ENCODE measurements at places on chromosomes 12 and 14.

GRCh38 chr12:124595444-124595843, 28.0 kb upstream of the NCOR2 start:
- DNase-seq: no peak

GRCh38 chr12:71142016-71142415, 15.8 kb downstream of the TSPAN8 start:
- no peak for DNase-seq

- DNase-seq: peak; percentile 68
Observed at GRCh38 chr12:117362391-117362790, 965 bp upstream of the NOS1 start.

- no peak for DNase-seq
Observed at GRCh38 chr14:98840091-98840490, 431.9 kb downstream of the BCL11B start.

GRCh38 chr12:110778833-110779577, 36.3 kb upstream of the PPP1CC start:
- DNase-seq: no peak

DNA sequence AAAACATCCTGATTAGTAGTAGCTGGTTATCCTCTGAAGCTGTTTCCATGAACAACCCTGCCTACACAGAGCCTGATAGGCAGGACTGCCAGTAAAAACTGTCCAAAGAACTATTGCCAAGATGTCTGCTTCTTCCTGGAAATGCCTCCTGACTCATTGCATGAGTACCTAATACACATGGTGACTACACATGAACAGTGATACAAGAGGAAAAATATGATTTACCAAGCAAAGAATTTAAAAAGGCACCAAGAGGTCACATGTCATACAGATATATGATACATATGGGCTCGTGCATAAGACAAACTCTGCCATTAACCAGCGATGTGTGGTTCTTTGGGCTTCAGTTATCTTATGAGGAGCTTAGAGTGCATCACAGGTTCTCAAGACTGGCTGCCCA, 552.3 kb downstream of the SLC16A7 start:
- no peak for DNase-seq

DNA sequence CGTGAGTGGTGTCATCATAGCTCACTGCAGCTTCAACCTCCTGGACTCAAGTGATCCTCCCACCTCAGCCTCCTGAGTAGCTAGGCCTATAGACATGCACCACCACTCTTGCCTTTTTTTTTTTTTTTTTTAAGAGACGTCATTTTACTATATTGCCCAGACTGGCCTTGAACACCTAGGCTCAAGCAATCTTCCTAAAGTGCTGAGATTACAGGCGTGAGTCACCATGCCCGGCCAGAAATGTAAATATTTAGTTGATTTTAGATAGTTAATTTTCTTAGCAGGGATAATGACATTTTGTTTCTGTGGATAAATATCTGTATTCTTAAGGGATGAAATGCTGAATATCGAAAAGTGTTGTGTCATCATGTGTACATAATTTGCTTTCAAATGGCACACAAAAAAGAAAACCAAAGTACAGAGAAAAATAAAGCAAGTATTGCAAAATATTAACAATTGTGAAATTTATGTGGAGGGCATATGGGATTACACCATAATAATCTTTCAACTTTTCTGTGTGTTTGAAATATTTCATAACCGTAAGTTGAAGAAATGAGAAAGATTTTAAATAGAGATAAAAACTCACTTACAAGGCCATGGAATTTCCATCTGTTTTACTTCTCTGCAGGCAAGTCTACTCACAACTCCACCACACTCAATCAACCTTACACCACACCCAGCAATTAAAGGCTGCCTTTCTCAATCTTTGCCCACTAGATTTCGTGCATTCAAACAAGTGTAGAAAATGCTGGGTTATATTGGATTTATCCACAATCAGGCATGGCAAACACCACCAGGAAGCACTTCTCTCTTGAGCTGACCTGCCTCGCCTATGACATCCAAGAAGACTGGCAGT, 93.7 kb downstream of the SPTSSA start:
- no peak for DNase-seq

DNA sequence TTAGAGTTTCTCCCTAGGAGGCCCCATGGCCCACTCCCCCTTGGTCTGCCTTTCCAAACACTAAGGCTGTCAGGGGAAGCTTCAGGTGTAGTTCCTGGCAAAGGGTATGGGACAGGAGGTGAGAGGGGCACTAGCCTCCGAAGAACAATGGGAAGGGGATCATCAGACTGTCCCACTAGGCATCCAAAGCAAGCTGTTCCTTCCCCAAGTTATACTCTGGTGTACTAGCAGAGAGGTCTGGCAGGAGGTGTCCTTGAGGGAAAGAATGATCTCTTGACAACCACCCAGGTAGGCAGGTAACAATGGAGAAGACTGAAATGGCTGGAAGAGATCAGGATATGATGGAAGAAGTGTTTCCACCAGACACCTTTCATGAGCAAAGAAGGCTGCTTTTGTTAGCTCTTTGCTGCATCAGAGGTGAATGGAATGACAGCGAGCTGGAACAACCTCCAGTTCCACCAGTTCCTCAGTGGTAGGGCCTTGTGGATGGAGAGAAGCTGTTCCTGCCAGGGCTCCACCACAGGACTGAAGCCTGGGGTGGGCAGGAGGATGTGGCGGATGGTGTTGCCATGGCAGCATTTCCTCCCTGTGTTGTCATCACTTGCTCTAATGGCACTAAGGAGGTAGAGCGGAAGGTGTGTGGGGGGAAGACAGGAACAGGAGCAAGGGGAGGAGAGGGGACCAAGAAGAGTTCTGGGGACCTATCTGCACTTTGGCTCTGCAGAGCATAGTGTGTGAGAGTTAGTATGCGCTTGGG, 2.3 kb upstream of the AGAP2 start:
- DNase-seq: peak; percentile 45

GRCh38 chr14:99078426-99078825, 193.6 kb downstream of the BCL11B start:
- DNase-seq: no peak

GRCh38 chr12:56987551-56988053, 18.7 kb downstream of the ZBTB39 start:
- DNase-seq: peak; percentile 89

- DNase-seq: no peak
Observed at GRCh38 chr12:73372856-73373255, 1100.7 kb downstream of the TRHDE start.

- DNase-seq: no peak
Observed at GRCh38 chr12:10175846-10176636, 2.8 kb upstream of the TMEM52B start.

GRCh38 chr12:128339126-128339520, 72.2 kb downstream of the TMEM132C start:
- no peak for DNase-seq

GRCh38 chr12:90958347-90958746, 3.4 kb upstream of the CCER1 start:
- DNase-seq: no peak

- no peak for DNase-seq
Observed at GRCh38 chr12:104649921-104650320, 193.2 kb downstream of the CHST11 start.

GRCh38 chr14:22002860-22003284, 329.3 kb upstream of the OR4E1 start:
- DNase-seq: peak; percentile 23

DNA sequence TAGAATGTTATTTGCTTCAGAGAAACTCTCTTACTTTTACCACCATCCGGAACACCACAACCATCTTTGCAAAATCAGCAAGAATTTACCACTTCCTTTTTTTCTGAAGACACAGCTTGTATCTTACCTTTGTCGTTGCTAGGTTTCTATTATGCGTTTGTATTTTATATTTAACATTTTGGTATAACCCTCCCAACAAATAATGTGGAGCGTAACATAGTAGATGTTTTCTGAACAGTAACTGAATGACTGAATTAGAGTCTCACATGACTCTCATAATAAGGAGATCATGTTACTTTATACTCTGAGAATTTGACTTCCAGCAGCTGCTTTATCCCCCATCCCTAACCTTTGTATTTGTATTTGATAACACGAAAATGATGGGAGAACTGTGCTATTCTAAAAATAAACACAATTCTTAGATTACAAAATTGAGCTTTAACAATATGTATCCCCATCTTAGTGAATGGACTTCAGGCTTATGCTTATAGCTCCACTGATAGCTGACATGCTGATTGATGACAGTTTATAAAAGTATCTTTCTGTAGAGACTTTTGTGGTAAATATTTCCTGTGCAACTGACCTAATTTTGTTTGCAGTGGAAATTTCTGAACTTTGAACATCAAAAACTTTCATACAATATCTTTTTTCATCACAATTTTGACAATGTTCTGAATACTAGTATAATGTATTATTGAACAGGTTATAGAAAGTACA, 7.9 kb upstream of the KLRB1 start:
- no peak for DNase-seq

DNA sequence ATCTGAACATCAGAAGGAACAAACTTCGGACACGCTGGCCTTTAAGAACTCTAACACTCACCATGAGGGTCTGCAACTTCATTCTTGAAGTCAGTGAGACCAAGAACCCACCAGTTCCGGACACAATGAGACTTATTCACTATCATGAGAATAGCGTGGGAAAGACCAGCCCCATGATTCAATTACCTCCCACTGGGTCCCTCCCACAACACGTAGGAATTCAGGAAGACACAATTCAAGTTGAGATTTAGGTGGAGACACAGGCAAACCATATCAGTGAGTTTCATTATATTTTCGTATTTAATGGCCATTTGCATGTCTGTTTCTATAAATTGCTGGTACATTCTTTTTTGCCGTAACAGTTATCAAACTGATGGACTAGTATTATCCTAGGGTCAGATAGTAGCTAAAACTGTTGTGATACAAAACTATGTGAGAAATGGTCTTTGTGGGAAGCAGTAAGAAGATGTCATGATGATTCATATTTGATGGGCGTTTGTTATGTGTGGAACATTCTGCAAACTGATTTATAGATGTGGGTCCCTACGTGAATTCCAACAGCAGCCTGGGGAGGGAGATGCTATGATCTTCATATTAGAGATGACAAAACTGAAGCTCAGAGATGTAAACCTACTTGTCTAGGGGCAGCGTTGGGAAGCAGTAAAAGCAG, 282.4 kb upstream of the TMEM132C start:
- no peak for DNase-seq

DNA sequence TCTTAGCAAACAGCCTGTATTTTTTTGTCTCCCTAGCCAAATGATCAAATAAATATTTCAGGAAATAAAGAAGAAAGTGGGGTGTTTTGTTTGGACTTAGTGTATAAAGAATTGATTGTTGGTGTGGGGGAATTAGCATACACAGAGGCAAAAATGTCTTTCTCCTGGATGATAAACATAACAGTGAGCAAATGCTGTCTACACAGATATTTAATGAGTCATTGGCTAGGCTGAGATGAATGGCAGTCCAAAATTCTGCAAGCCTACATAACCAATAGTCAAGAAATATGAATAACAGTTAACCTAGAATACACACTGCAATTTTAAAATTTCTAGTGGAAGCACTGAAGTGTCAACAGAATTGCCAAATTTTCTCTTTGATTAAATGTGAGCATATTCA, 35.8 kb downstream of the MYF5 start:
- DNase-seq: no peak

DNA sequence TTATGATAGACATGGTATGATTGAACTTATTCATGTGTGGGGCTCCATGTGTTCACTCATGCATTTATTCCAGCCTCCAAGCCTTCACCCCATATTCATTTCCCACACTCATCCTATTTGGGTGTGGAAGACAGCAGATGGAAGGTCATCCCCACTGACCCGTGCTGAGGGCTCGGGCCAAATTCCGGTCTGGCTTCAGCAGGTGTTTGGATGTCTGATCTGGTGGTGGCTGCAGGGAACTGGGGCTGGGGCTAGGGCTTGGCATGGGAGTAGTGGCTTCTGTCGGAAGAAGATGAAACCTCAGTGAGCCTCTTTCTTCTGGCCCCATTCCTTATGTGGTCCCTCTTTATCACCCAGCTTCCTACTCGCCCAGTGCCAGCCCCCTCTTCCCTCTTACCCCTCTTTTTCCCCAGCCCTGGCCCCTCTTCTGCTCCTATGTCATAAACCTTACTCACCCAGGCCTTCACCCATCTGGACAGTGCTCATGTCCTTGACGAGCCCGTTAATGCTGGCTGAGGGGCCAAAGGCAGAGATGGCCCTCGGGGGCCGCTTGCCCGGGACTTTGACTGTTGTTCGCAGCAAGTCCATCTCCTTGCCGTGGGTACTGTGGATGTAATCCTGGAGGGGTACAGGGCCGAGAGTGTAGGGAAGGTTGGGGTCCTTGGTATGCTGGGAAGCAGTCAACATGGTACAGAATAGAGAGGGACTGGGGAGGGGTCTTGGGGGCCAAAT, 8.0 kb downstream of the AGAP2 start:
- no peak for DNase-seq

DNA sequence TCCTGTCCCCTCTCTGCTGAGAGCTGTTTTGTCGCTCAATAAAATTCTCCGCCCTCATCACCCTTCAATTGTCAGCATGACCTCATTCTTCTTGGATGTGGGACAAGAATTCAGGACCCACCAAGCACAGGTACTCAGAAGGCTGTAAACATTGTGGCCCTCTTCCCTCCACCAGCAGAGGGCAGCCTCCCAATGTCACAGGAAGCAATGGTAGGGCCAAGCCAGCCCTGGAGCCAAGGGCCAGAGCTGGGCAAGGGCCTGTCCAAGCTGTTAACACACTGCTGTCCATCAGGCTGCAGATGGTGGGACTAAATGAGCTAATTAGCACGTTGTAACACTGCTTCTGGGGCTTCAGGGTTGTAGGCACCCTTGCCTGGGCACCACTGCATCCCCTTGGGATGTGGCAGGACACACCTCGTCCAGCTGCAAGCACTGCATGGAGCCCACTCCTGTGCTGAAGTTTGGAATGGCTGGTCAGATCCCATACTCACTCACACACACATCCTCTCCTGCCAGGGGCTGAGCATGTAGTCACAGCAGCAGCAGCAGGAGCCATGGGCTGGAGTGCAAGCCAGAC, 62.7 kb upstream of the HECTD1 start:
- no peak for DNase-seq

DNA sequence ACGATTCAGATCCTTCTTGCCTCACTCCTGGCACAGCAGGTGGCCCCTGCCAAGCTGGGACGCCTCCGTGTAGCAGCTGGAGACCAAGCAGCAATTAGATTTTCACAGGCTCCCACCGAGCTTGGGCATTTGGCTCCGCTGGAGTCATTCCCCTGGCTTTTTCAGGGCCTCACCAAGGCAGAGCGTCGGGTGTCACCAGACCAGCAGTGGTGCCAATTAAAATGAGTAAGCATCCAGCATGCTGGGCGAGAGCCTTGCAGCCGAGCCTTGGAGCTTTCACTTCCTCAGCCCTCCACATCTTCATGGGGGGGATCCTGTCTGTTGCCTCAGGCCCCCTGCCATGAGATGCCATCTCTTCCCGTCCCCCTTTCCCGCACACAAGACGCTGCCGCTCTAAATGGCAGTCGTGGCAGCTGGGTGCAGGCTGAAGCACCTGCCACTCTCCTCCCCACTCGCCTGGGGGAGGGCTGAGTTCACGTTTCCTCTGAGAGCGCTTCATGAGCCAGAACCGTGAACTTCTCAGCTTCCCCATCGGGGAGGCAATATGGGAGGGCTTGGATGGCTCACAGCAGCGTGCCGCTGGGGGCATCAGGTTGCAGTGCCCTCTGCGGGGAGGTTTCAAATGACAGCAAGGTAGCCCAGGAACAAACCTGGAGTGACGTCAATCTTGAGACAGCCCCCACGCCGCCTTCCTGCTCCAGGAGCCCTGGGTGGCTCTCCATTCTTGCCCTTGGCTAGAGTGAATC, 11.7 kb downstream of the TPCN1 start:
- peak; percentile 67 for DNase-seq

Data from brain (organoid and tissue), 16 donors.